ENCODE measurements at places on chromosomes 6 and 20.

DNA sequence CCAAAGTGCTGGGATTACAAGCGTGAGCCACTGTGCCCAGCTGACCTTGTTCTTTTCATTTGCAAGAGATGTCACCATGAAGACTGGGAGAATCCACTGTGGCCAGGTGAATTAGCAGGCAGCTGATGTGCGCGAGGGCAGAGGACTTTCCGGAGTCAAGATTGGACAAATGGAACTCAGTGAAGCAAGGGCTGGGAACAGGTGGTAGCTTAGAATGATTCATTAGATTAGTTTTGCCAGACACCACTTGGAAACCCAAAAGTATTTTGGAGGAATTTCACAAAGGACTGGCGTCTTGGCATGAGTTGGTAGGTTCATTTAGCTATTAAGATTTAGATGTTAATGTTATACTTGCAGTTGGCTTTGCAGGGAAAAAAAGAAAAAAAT, 4.7 kb upstream of the AKAP7 start:
- DNase-seq: no peak

GRCh38 chr20:33348136-33348937, 53.0 kb downstream of the CDK5RAP1 start:
- no peak for DNase-seq

DNA sequence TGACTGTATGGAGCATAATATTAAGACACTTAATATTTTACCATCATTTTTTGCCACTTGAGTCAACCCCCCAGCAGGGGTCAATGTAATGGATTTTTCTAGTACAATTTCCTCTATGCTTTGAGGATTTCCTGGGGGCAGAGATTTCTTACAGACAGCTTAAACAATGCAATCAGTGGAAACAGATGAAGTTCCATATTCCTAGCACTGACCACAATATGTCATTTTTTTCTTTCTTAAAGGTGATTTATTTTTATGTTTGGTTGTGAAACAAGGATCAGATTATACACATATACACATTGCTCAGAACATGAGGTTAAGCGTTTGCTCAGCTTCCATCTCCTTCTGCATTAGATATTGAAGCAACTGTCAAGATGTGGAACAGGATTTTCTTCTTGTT, 82.0 kb upstream of the ID4 start:
- DNase-seq: no peak

- DNase-seq: no peak
These were observed 12.7 kb downstream of the PANK2 start for GRCh38 chr20:3901706-3902440.

- DNase-seq: no peak
These were observed 46.9 kb downstream of the JAG1 start for GRCh38 chr20:10626896-10627295.

DNA sequence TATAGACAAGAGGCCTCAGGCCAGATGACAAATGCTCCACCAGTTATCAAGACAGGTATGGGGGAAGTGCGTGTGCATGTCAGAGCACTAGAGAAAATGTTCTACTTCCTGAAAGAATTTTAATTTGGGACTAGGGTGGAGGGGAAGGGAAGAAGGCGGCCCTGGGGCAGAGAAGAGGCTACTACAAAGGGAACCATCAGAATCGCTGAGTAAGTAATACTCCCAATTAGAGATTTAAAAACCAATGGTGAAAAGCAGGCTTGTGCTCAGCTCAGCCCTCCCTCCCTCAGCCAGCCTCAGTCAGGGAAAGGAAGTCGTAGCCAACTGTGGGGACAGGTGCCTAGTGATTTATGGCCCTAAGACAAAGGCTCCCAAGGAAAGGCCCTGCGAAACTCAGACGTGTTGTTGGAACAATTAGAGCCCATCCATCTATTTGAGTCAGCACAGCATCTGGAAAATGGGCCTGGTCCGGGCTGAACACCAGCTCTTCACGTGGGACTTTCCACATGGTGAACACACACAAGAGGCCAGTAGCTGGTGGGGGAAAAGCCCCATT, 15.0 kb upstream of the MAFB start:
- no peak for DNase-seq

- no peak for DNase-seq
These were observed 46.0 kb upstream of the TASP1 start for GRCh38 chr20:13684566-13685222.

DNA sequence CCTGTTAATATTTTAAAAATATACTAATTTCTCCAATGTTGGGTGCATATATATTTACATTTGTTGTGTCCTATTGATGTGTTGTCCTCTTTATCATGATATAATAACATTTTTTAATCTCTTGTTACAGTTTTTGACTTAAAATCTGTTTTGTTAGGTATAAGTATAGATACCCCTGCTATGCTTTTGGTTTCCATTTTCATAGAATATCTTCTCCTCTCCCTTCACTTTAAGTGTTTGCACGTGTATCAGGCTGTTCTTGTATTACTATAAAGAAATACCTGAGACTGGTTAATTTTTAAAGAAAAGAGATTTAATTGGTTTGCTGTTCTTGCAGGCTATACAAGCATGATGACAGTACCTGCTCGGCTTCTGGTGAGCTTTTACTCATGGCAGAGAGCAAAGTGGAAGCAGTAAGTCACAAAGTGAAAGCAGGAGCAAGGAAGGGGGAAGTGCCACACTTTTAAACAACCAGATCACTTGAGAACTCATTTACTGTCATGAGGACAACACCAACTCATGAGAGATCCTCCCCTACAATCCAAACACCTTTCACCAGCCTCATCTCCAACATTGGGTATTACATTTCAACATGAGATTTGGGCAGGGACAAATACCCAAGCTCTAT, 340.5 kb upstream of the SYNCRIP start:
- no peak for DNase-seq

GRCh38 chr6:139828751-139829519, 454.5 kb upstream of the CITED2 start:
- DNase-seq: no peak

DNA sequence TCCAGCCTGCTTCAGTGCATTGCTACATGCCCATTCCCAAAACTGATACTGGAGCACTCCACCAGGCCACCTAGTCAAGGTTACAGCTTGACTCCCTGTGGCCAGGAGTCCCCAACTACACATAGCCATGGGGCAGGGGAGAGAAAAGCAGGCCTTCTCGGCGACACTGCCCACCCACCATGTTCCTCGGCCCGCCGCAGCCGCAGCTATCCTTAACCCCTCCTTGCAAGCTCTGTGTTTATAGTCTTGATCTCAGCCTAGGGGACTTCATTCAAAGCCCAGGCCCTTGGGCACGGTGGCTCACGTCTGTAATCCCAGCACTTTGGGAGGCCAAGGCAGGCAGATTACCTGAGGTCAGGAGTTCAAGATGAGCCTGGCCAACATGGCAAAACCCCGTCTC, 39.2 kb upstream of the FAM50B start:
- no peak for DNase-seq

- DNase-seq: no peak
These were observed 17.7 kb upstream of the CCDC167 start for GRCh38 chr6:37517411-37517812.

DNA sequence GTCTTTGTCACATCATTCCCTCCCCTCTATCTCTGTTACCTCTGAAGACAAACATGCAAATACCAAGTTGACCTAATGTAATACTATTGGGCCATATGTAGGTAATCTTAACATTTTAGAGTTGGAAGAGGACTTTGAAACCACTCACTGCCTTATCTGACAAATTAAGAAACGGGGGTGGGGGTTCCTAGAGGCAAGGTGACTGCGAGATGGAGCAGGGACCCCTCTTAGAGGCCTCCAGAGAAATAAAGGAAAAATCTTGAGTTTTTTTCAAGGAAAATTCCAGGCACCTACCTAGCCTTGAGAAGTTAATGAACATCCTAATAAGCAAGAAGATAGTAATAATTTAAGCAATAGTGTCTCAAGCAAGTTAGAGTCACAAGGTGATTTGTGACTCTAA, 270.8 kb downstream of the CD83 start:
- DNase-seq: no peak

- DNase-seq: peak; percentile 87
These were observed 393 bp downstream of the BCLAF1 start for GRCh38 chr6:136289327-136289578.

GRCh38 chr6:72561629-72562028, 60.2 kb upstream of the KCNQ5 start:
- no peak for DNase-seq

- DNase-seq: peak; percentile 7
These were observed 251.1 kb upstream of the TBX18 start for GRCh38 chr6:85015396-85015990.

DNA sequence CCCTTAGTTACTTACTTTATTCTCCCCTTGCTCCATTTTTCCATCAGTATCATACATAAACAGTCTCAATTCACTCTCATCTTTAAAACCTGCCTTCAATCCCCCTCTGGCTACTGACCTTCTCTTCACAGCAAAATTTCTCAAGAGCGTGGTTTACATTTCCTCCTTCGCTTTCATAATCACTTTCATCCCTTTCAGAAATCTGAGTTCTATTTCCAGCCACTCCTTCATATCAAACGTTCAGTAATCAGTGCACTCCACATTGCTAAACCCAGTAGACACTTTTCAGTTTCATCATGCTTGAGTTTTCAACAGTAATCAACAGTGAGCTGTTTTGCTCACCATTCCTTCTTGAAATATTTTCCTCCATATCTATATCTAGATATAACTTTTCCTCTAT, 176.7 kb upstream of the HSF2 start:
- DNase-seq: no peak
